ENCODE measurements at places on chromosomes 11 and 22. TPM values are rescaled to one million over a fixed set of nuclear protein-coding genes. Genes with fewer than 3 reads are reported as not detected.
A peak's percentile ranks its signal among the peaks of the same experiment; 100 is the strongest.

MIAT gene
- 0.66 TPM for total RNA-seq

SAA2 gene
- total RNA-seq, result 0.60 TPM

PTPRCAP gene
- 0.60 TPM for total RNA-seq

NAALAD2 gene
- total RNA-seq, result 0.60 TPM

CLDN5 gene
- 19.5 TPM for total RNA-seq

TCN2 gene
- 14.1 TPM for total RNA-seq

OR52E1 gene
- total RNA-seq, result not detected

DNA sequence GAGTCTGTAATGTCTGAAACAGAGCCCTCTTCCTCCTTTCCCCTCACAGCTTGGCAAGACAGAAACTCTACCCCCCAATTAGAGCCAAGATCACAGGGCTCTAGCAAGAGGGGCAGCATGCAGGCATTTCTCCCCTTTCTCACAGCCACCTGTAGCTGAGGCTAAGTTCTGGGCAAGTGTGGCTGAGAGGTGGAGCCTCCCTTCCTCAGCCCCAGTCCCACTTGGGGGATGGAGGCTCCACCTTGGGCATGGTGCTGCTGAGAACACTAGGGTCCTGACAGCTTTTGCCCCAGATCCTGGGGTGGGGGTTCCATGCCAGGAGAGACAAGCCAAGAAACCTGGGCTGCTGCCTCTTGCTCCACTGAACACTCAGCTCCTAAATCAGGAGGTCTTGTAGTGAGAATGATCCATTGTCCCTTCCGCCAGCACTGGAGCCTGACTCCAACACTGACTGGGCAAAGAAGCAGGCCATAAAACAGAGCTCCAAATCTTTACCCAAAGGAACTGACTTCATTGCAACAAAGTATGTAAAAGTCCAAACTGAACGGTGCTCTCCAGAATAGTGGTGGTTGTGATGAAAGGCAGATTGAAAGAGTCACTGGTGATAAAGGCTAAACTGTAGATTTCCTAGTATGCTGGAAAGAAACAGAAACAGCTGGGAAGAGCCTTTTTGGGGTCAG lies 25.6 kb downstream of the NARS2 start:
- H3K27ac ChIP-seq, result no peak overlapping the region
- no peaks in the 10 kb centered on the region for H3K36me3 ChIP-seq
- H3K4me1 ChIP-seq, result peaks cover 17% of the 10 kb centered on the region
- H3K4me3 ChIP-seq, result no peak overlapping the region

DNA sequence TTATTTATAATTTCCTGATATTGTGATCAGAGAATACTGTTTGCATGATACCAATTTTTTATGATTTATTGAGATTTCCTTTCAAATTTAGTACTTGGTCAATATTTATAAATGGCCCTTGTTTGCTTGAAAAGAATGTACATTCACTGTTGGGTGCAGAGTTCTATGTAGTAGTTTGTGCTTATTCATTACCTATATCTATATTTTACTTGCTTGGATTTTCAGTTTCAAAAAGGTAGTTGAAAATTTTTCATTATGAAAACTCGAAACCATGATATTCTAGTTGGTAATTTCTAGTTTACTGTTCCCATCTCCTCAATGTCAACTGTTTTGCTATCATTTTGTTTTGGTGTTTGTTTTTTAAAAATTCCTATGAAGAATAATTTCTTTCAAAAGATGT lies 155.7 kb downstream of the AASDHPPT start:
- no peak overlapping the region for H3K4me3 ChIP-seq
- DNase-seq, result no peak
- no peaks in the 10 kb centered on the region for H3K36me3 ChIP-seq

- peaks cover 81% of the 10 kb centered on the region for H3K27me3 ChIP-seq
- no peak overlapping the region for H3K27ac ChIP-seq
- no peaks in the 10 kb centered on the region for H3K36me3 ChIP-seq
- no peak for DNase-seq
Measured at GRCh38 chr22:27170491-27170890, 513.1 kb downstream of the MIAT start.

GRCh38 chr11:22711071-22711770 lies 44.8 kb downstream of the GAS2 start:
- no peaks in the 10 kb centered on the region for H3K36me3 ChIP-seq
- no peak overlapping the region for H3K4me3 ChIP-seq
- no peak overlapping the region for H3K27ac ChIP-seq
- H3K4me1 ChIP-seq, result peaks cover 12% of the 10 kb centered on the region
- DNase-seq, result no peak

GRCh38 chr11:57479911-57480310 lies 19.6 kb downstream of the RTN4RL2 start:
- DNase-seq, result no peak
- peaks cover 12% of the 10 kb centered on the region for H3K36me3 ChIP-seq
- no peak overlapping the region for H3K27ac ChIP-seq

- H3K27me3 ChIP-seq, result peaks cover 44% of the 10 kb centered on the region
- no peak for DNase-seq
- H3K27ac ChIP-seq, result no peak overlapping the region
- H3K4me1 ChIP-seq, result no peaks in the 10 kb centered on the region
- H3K36me3 ChIP-seq, result no peaks in the 10 kb centered on the region
Measured at GRCh38 chr22:22531770-22532546, 11.9 kb upstream of the ZNF280A start.

DNA sequence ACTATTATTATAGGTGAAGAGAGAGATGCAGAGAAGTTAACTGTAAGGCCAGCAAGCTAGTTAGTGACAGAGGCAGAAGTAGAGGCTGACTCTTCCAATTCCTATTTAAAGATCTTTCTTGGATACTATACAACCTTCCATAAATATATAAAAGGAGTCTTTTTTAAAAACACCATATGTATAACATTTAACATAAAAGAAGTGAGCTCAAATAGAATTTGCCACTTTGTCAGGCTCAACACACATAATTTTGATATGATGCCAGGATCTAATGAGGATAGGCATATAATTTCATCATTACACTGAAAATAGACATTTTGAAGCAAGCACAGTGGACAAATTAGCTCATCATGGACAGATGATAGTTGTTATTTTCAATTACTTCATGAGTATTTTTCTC lies 64.1 kb upstream of the MPPED2 start:
- H3K27ac ChIP-seq, result no peak overlapping the region
- no peaks in the 10 kb centered on the region for H3K4me1 ChIP-seq
- H3K27me3 ChIP-seq, result no peaks in the 10 kb centered on the region
- H3K4me3 ChIP-seq, result no peak overlapping the region
- H3K36me3 ChIP-seq, result no peaks in the 10 kb centered on the region

DNA sequence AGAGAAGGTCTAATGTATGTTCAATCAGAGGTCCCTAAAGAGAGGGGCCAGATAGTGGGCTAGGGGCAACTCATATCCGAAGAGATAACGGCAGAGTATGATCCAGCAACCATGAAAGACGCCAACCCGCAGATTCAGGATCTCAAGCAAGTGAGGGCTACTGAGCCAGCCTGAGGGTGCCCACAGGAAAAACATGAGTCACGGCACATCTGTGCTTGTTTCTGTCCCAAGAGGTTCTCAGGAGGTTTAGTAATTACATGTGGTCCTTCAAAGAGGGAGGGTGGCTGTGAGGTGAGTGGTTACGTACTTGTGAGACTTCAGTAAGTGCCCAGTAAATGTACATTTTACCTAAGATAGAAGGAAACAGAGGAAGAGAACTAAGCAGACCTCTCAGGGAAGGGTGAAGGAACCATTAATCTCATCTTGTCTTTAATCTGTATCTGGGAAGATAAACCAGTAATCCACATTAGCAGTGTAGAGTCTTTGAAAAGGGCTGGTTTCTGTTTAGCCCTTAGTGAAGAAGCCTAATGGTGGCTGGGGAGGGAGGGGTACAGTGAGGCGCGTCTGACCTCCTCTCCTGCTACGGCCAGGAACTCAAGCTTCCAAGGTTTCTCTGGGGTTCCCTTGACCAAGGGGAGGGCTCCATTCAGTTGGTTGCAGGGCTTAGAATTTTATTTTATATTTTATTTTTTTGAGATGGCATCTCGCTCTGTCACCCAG lies 10.2 kb downstream of the SIRT3 start:
- no peak overlapping the region for H3K4me3 ChIP-seq
- DNase-seq, result no peak
- H3K4me1 ChIP-seq, result peaks cover 14% of the 10 kb centered on the region
- no peaks in the 10 kb centered on the region for H3K27me3 ChIP-seq
- peaks cover 22% of the 10 kb centered on the region for H3K36me3 ChIP-seq
- no peak overlapping the region for H3K27ac ChIP-seq

DNA sequence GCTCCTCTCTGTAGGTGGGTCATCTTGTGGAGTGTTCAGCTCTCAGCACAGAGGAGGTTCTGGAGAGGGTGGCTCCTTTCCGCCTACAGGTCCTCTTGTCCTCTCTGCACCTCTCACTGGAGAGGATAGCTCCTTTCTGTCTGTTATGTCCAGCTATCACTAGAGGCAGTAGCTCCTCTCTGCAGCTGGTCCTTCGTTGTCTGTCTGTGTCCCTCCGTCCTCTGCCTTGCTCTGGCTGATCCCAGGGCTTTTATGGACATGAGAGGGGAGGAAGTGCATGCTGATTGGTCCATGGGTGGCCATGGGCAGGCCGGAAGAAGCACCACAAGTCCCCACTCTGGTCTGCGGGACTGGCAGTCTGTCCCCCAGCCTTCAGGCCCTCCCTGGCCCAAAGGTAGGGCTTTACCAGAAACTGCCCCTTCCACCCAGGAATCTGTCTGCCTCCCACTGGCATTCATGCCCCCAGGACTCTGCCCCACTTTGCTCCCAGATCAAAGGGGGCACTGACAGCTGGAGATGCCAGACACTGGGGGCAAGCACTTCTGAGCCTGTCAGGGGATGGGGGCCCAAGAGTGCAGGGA lies 38.6 kb upstream of the CALCB start:
- no peaks in the 10 kb centered on the region for H3K4me1 ChIP-seq
- no peak overlapping the region for H3K27ac ChIP-seq
- DNase-seq, result no peak
- no peak overlapping the region for H3K4me3 ChIP-seq

DNA sequence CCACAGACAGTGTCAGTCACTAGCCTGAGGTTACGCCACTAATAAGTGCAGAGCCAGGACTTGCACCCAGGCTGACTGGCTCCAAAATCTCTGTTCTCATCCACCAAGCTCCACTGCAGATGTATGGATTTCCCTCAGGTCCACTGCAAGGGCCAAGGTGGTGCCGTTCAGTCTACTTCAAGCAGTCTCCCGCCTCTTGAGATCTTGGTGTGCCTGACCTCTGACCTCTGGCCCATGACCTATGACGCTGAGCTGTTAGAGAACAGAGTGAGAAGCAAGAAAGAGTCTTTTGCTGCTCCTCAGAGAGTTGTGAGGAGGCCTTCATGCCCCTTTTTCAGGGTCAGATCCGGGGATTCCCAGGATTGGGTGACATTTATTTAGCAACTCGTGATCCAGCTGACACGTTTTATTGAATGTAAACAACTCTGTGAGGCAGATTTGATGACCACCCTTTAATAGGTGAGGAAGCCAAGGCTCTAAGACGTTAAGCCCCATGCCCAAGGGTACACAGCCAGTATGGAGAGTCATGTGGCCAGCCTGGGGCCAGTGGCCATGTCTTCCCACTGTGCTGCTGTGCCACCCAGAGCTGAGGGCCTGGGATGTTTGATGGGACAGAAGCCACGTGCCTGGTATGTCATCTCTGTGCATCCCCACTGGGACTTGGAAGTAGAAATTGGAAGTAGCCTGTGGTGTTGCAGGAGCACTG lies 25.2 kb downstream of the DCPS start:
- no peak overlapping the region for H3K27ac ChIP-seq
- peaks cover 15% of the 10 kb centered on the region for H3K4me1 ChIP-seq
- DNase-seq, result no peak
- no peaks in the 10 kb centered on the region for H3K27me3 ChIP-seq

DNA sequence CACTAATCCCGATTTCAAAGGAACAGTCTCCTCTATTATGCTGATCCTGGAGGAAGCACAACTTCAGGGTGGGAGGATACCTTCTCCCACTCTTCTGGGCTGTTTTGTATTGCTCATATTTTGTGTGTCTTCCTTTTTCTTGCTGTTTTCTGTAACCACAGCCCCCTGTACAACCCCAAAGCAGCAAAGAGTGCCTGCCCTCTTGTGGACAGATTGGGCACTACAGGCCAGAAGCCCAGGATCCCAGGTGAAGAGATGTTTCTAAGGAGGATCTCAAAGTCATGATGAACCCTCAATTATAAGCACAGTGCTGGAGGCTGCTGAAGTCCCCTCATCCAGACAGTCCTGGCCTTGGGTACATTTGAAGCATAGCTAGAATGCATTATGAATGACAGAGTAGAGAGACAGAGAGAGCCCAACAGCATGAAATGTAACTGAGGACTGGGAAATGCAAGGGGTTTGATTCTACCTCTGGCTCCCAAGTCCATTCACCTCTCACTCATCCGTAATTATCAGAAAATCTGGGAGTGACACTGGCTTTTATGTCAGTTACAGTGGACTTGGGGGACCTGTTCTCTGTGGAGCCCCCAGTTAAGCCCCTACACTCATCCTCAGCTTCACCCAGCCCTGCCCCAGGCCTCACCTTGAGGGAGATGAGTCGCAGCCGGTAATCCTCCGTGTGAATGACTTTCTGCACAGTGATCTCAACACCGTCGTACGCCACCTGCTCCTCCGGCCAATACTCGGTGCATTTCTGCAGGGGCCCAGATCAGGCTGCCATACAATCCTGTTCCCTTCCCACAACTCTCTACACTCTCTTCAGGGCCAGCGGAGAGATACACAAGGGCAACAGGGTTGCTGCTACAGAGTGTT lies 6.2 kb upstream of the IGSF22 start:
- peaks cover 7% of the 10 kb centered on the region for H3K4me1 ChIP-seq
- H3K36me3 ChIP-seq, result no peaks in the 10 kb centered on the region
- DNase-seq, result peak; percentile 55
- H3K27ac ChIP-seq, result no peak overlapping the region

DNA sequence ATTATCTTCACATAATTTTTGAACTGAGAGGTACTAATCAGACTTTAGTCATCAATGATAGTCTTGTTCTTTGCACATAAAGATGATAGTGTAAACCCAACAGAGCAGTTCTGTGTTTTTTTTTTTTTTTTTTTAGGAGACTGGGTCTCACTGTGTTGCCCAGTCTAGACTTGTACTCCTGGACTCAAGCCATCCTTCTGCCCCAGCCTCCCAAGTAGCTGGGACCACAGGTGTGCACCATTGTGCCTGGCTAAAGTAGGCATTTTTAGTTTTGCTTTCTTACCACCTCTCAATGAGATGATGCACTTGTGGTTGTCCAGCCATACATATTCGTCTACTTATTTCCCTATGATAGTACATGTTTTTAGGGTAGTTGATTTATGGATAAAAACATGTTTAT lies 50.6 kb downstream of the MTMR3 start:
- H3K4me3 ChIP-seq, result no peak overlapping the region
- H3K36me3 ChIP-seq, result no peaks in the 10 kb centered on the region
- H3K27ac ChIP-seq, result no peak overlapping the region
- H3K27me3 ChIP-seq, result no peaks in the 10 kb centered on the region

DNA sequence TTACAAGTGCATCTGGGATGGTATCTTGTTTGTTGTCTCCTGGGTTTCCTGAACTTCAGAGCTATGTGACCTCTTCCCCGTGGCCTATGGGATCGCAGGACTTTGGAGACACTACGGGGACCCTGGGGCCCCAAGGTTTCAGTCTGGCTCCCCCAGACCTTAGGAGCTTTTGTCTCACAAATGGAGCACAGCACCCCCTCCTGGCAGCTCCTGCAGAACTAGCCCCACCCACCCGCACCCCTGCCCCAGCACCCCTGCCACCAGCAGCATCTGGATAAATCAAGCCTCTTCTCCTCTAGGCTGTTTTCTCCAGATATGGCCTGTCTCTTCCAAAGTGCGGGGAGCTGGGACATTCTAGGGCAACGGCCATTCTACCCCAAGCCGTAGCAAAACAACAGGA lies 10.4 kb downstream of the RCOR2 start:
- no peak overlapping the region for H3K4me3 ChIP-seq
- peaks cover 75% of the 10 kb centered on the region for H3K36me3 ChIP-seq
- DNase-seq, result no peak
- H3K4me1 ChIP-seq, result peaks cover 40% of the 10 kb centered on the region
- H3K27ac ChIP-seq, result no peak overlapping the region
- H3K27me3 ChIP-seq, result no peaks in the 10 kb centered on the region
